ENCODE measurements at places on chromosomes 1 and 21. TPM values are rescaled to one million over a fixed set of nuclear protein-coding genes. Genes with fewer than 3 reads are reported as not detected.
A peak's percentile ranks its signal among the peaks of the same experiment; 100 is the strongest.

The TSPEAR gene
- 0.15 TPM for total RNA-seq

GRCh38 chr1:44786841-44787426 is 1.0 kb downstream of the BEST4 start:
- H3K4me3 ChIP-seq: peak overlapping the region; percentile 40
- DNase-seq: peak; percentile 53

The YTHDF2 gene
- 56.5 TPM for total RNA-seq

- H3K4me1 ChIP-seq: peaks cover 29% of the 10 kb centered on the region
- no peak for DNase-seq
- no peaks in the 10 kb centered on the region for H3K27me3 ChIP-seq
- no peak overlapping the region for H3K4me3 ChIP-seq
These were observed 21.9 kb downstream of the ZYG11B start for GRCh38 chr1:52748119-52748518.

GRCh38 chr1:18957532-18958300 is 1.2 kb upstream of the IFFO2 start:
- H3K4me1 ChIP-seq: peaks cover 41% of the 10 kb centered on the region
- H3K36me3 ChIP-seq: no peaks in the 10 kb centered on the region
- no peak overlapping the region for H3K27ac ChIP-seq
- peak overlapping the region; percentile 81 for H3K4me3 ChIP-seq
- peak; percentile 25 for DNase-seq
- peaks cover 3% of the 10 kb centered on the region for H3K27me3 ChIP-seq

- no peak overlapping the region for H3K4me3 ChIP-seq
- no peaks in the 10 kb centered on the region for H3K27me3 ChIP-seq
- H3K27ac ChIP-seq: no peak overlapping the region
- DNase-seq: no peak
These were observed 10.5 kb downstream of the SERINC2 start for GRCh38 chr1:31423418-31423947.

GRCh38 chr1:152442301-152442700 is 28.2 kb upstream of the CRNN start:
- no peaks in the 10 kb centered on the region for H3K36me3 ChIP-seq
- H3K4me1 ChIP-seq: no peaks in the 10 kb centered on the region
- H3K27ac ChIP-seq: no peak overlapping the region
- no peak for DNase-seq

The BTBD19 gene
- total RNA-seq: 43.4 TPM

GRCh38 chr21:25898671-25899070 is 163.9 kb downstream of the GABPA start:
- H3K36me3 ChIP-seq: peaks cover 17% of the 10 kb centered on the region
- no peak overlapping the region for H3K27ac ChIP-seq
- DNase-seq: no peak
- H3K4me3 ChIP-seq: no peak overlapping the region
- H3K4me1 ChIP-seq: peaks cover 7% of the 10 kb centered on the region
- no peaks in the 10 kb centered on the region for H3K27me3 ChIP-seq

The RAVER2 gene
- total RNA-seq: 16.4 TPM

- peaks cover 5% of the 10 kb centered on the region for H3K36me3 ChIP-seq
- H3K27me3 ChIP-seq: peaks cover 2% of the 10 kb centered on the region
- H3K27ac ChIP-seq: no peak overlapping the region
These were observed 27.3 kb downstream of the MAN1C1 start for GRCh38 chr1:25643929-25644328.

- H3K36me3 ChIP-seq: no peaks in the 10 kb centered on the region
- H3K27ac ChIP-seq: no peak overlapping the region
- no peak for DNase-seq
- no peak overlapping the region for H3K4me3 ChIP-seq
These were observed 77.4 kb upstream of the BTG3 start for GRCh38 chr21:17690078-17690494.

- peaks cover 63% of the 10 kb centered on the region for H3K4me1 ChIP-seq
- peak overlapping the region; percentile 93 for H3K27ac ChIP-seq
- H3K4me3 ChIP-seq: peak overlapping the region; percentile 61
- no peak for DNase-seq
These were observed 3.5 kb downstream of the ABCB10 start for GRCh38 chr1:229554886-229555621.

DNA sequence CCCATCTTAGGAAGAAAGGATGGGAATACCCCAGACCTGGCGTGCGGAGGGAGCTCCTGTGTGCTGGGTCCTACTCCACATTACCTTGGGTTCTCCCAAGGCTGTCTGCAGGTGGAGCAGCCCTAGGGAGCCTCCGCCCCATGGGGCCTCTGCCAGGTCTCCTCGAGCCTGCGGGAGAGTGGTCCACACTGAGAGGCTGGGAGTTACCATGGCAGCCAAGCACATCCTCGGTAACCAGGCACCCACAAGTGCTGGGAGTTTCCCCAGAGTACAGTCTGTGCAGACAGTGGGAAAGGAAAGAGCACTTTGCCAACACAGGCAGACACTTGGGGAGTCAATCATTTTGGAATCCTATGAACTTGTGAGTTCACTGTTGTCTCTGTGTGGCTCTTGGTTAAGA is 249.4 kb downstream of the DYRK1A start:
- H3K27me3 ChIP-seq: no peaks in the 10 kb centered on the region
- no peak overlapping the region for H3K27ac ChIP-seq
- peaks cover 2% of the 10 kb centered on the region for H3K36me3 ChIP-seq
- peaks cover 19% of the 10 kb centered on the region for H3K4me1 ChIP-seq
- DNase-seq: no peak

DNA sequence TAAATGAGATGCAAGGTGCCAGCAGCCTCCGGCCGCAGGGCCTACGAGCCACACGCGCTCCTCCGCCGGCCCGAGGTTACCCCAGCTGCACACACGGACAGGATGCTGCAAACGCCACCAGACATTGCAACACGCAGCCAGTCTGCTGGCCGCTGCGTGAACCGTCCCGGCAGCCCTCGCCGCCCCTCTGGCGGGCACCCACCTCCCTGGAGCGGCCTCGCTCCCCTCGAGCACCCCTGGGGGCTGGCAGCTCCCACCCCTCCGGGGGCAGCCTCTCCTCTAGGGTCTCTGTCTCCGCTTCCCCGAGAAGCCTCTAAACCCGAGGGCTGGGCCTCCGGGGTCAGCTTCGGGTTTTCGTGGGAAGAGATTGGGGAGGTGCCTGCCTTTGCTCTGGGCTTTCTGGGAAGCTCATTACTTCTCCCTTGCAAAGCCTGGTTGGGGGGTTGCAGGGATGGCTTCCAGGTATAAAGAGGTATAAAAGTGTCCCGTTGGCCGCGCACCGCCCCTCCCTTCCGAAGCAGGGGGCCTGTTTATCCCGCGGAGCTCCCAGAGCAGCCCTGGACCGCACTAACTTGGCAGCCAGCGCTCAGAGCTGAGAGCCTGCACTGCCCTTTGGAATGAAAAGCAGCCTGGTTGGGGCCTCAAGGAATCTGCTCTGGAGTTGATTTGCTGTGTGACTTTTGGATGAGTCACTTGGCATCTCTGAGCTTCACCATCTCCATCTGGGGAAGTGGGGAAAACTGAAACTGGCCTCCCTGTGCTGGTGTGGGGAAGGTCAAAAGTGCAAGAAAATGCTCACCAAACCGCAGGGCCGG is 21.8 kb downstream of the DHRS3 start:
- H3K4me1 ChIP-seq: peaks cover 35% of the 10 kb centered on the region
- DNase-seq: no peak
- no peaks in the 10 kb centered on the region for H3K27me3 ChIP-seq

Measured in chondrocyte (in vitro differentiated cells).